NK-92 treated with Interleukin-12 subunit alpha and Interleukin-12 subunit beta, amount 100 ng/mL, for 24 hours (cell line): ENCODE measurements at places on chromosomes 12 and 14.

GRCh38 chr14:35295845-35296161, 3.6 kb downstream of the PSMA6 start:
- DNase-seq, result no peak

- DNase-seq, result no peak
Measured at GRCh38 chr14:26427097-26427496, 170.7 kb downstream of the NOVA1 start.

- DNase-seq, result no peak
Measured at GRCh38 chr14:65206448-65207096, 104.3 kb upstream of the MAX start.

GRCh38 chr12:57541001-57541400, 6.0 kb downstream of the DCTN2 start:
- DNase-seq, result no peak

DNA sequence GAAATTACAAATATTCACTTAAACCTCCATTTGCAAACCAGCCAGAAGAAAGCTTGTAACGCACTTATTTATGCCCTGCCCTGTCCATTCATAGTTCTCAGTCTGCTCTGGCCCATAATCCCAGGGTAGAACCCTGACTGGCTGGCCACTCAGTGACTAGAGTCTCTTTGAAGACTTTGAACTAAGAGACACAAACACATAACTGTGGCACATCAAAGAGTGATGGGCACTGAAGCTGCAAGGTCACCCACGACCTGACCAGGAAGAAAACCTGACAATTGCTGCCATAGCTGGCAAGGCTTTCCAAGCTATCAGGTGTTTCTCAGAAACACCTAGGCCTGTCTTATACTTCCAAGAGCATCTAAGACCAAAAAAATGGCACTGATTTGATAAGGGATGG, 28.7 kb downstream of the SLC41A2 start:
- no peak for DNase-seq

DNA sequence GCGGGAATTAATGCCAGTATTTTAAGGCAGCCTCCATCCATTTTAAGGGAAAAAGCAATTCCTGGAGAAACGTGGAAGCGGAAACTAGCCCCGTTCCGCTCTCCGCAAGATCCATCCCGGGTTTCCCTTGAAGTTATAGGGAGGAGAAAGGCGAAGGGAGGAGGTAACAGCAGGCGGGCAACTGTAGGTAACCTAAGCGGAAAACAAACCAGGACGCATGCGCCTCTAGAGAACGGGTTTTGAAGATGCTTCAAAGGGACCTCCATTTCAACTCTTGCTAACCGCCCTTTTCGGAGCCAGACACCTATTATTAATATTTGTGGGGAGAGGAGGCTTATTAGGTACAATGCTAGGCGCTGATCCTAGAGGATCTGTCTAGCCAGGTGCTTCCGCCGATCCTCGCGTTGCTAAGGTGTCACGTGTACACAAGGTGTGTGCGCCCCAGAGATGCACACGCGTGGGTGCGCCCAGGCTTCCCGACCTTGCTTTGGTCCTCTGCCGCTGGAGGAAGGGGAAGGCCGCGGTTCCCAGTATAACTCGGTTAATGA, 6.2 kb downstream of the TBX5 start:
- no peak for DNase-seq

GRCh38 chr12:62256408-62257096, 3.7 kb upstream of the USP15 start:
- no peak for DNase-seq

DNA sequence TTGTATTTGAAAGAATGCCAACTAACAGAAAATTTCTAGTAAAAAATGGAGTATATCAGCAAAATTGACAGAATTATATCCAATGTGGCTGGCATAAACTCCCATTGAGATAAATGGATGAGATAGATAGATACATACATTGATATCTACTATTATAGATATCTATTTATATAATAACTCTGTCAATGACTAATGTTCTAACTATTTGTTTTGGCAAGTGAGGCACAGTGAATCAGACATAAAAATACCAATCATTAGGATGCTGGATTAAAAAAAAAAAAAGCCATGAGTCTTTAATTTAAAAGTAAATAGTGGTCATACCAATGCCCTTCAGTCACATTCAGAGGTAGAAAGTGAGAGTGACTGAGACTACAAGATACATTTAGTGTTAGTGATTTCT, 33.7 kb upstream of the GLIPR1 start:
- no peak for DNase-seq

GRCh38 chr14:35134329-35135123, 12.2 kb downstream of the PRORP start:
- no peak for DNase-seq

DNA sequence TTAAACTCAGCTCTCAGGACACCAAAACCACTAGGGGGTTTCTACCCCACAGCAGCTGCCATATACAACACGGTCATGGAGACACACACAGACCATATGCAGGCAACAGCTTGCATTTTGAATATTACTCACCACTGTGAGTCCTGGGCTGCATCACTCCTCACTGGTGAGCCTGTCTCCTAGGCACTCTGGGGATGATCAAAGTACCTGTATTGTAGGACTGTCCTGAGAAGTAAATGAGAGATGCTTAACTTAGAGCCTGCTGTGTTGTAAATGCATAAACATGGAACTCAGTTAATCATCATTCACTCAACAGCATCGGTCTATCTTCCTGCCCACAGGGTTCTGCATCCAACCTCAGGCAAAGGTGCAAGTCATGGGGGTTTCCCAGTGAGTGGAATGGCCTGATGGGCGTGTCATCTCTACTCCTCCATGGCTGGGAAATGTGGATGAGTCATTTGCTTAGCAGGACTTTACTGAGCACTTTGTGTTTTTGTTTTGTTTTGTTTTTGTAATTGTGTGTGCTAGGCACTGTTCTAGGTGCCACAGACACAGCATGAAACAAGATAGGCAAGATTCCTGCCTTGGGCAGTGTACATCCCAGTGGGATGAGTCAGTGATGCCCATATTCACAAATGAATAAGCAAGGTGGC, 1141.2 kb upstream of the TMEM132C start:
- DNase-seq, result no peak

GRCh38 chr14:84074626-84075025, 1455.3 kb upstream of the FLRT2 start:
- no peak for DNase-seq

- DNase-seq, result no peak
Measured at GRCh38 chr12:7395950-7396349, 48.0 kb downstream of the CD163L1 start.

- DNase-seq, result no peak
Measured at GRCh38 chr14:98803196-98803595, 468.8 kb downstream of the BCL11B start.

GRCh38 chr14:80946797-80947196, 5.3 kb upstream of the CEP128 start:
- no peak for DNase-seq

DNA sequence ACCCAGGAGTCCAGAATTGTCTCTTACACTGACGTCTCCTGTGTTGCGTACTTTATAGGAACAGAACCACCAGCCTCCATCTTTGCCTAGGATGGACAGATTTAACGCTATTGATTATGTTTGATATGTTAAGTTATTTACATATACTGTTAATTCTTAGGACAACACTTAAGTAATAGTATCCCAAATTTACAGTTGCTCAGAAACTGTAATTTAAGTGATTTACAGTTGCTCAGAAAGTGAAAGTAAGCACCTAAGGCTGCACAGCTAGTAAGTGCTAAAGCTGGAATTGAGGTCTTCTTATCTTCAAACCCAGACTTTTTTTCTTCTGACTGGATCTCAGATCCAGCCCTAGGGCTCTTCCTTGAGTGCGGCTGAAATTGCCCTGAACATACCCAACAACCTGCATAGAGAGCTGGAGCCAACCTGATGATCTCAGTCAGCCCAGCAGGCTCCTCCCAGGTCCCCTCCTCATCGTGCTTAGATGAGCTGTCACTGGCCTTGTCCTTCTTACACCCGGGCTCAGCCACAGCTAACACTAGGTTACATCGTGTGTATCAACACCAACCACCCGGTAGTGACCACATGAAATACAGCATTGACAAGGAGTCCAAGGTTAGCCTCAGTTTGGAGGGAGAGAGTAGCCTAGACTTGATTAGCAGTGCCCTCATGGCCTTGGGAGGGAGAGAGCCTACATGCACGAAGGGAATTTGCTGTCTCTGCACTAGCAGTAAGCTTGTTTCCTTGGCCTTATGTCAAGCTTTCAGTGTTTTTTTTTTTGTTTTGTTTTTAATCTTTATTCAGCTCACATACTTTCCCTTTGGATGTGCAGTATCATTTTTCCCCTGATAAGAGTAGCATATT, 111.1 kb upstream of the ARHGAP5 start:
- DNase-seq, result no peak
